Hypothalamus (tissue), 51 donors: ENCODE measurements at places on chromosomes 11 and 22.
A peak's percentile ranks its signal among the peaks of the same experiment; 100 is the strongest.

DNA sequence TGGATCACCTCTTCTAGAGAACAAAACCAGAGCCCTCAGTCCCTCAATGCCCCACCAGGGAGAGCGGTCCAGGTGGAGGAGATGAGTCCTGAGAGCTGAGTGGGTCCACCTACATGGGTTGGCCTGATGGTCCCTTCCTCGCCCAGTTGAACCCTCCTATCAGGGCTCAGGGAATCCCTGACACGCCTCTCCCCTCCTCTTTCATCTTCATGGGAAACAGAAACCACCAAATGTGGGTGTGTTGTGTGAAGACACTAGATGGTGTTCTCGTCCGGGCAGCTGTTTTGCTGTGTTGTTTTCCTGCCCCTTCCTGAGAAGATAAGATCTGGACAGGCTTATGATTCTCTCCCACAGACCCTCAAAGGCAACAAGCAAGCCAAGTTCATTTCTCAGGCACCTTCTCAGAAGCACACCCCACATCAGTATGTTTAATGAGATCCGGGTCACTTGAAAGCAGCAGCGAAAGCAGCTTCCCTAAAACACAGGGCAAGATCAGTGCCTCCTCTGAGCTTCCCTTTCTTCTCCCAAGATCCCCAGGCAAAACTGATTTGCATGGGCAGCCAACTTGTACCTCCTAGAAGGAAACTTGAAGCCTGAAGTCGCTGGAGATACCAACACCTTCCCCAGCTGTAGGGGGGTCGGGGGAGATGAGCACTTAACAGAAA lies 35.3 kb upstream of the POU2AF1 start:
- no peak for DNase-seq

GRCh38 chr11:103794262-103794661 lies 242.2 kb upstream of the DDI1 start:
- no peak for DNase-seq

DNA sequence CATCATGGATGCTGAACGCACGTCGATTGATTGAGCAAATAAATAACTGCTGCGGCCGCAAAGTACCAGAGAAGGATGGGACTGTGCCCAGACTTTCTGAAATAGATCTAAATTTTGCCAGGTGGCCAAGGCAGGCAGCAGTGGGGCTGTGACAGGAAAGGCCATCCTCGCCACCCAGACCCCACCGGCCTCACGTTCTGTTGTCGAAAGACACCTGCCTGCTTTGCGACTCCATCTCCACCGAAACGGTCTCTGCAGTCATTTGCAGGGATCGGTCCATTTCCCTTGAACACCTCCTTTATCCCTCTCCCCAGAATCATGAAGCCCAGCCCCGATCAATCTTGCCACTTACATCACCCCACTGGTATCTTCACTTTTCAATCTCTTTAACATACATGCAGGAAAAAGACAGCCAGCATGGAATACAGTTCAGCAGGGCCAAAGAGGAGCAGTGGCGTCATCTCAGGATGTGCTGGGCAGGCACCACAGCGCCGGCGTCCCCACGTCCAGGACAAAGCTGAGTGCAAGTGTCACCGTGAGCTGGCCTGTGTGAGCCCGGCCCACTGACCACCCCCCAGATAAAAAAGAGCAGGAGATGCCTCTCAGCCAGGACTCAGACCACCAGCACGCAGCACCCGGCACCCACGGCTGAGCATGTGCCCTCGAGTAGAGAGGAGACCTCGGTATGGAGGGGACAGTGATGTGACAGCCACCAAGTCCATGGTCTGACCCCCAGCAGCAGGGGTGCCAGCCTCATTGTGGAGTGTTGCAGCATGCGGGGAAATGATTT lies 610.3 kb downstream of the TBC1D22A start:
- DNase-seq, result no peak

DNA sequence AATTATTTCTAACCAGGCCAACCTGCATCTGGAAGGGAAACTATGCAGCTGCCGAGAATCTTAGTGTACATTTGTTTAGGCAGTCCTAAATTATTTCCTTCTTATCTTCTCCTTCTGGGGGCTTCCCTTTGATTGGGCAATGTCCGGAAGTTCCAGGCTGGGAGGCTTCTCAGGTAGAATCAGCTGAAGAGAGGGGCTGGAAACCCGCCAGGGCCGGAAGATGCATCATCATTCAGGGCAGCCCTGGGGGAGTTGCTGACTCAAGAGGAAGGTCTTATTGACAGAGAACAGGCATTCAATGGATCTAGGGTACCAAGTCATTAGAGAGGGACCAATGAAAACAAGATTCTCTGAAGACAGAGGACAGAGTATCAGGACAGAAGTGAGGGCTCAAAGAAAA lies 150.7 kb downstream of the BLID start:
- no peak for DNase-seq

DNA sequence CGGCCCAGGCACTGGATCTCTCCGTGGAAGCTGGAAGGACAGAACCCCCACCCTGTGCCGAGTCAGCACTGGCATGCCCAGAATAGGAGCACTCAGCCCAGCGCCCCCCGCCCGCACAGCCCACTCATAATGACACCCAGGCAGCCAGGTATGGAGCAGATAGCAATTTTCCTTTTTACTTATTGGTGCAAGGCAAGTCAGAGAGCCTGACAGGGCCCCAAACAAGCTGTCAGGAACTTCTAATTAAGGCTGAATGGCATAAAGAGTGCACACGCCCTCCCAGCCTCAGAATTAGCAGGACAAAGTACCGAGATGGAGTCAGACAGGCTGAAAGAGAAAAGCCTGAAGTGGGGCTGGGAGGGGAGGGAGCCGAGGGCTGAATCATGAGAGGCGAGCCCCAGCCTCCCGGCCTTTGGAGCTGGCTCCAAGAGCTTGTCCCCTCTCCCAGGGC lies 76.9 kb downstream of the DSCAML1 start:
- no peak for DNase-seq

GRCh38 chr22:44661659-44662569 lies 40.1 kb upstream of the PRR5 start:
- DNase-seq, result no peak

DNA sequence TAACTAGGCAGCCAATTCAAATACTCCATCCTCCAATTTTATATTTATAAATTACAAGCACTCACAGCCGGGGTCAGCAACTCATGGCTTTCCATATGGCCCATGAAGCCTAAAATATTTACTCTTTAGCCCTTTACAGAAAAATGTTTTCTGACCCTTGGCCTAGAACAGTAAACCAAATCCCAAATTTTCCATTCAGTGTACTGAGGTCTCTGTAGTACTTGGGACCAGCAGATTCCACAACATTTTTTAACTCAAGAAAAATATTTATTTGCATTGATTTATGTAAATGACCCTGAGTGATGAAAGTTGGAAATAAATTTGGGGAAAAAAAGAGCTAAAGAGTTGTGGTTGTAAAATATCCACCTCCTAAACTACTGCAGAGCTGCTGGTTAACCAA lies 82.6 kb downstream of the SLC1A2 start:
- no peak for DNase-seq

GRCh38 chr22:44245438-44245837 lies 64.7 kb downstream of the PARVG start:
- DNase-seq, result no peak

- DNase-seq, result no peak
These were observed 75.4 kb upstream of the ARHGAP20 start for GRCh38 chr11:110787680-110788079.

DNA sequence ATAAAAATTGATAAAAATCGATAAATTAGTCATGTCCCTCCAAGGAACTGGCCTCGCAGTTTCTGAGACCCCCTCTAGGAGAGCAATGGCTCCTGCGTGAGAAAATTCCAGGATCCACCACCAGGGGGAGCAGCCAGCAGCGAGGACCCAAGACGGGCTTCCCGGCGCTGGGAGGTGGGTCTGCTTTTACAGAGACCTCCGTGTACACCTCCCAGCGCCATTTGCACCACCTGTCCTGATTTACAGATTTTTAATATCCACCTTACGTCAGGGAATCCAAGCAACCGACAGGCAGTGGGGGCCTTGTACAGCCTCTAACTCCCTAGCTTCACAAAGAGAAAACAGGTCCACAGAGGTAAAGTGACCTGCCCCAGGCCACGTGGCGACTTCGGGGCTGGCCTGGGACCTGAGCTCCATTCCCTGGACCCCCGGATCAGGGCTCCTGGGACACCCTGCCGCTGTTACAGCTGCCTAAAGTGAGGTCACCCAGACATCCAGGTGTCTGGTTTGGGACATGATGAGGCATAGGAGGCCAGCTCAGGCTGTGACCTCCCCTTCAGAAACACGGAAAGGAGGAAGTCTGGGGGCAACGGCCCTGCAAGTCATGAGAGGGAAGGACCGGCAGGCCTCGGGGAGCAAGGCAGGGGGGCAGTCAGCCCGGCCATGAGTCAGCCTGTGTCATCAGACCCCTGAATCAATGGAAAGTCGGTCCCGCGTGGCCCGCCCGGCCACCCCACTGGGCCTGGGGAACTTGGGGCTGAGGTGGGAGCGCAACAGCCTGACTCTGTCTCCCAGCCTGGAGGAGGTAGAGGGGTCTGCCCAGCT lies 3.5 kb downstream of the OSM start:
- peak; percentile 67 for DNase-seq

GRCh38 chr11:21556926-21557325 lies 636.0 kb upstream of the ANO5 start:
- DNase-seq, result no peak

DNA sequence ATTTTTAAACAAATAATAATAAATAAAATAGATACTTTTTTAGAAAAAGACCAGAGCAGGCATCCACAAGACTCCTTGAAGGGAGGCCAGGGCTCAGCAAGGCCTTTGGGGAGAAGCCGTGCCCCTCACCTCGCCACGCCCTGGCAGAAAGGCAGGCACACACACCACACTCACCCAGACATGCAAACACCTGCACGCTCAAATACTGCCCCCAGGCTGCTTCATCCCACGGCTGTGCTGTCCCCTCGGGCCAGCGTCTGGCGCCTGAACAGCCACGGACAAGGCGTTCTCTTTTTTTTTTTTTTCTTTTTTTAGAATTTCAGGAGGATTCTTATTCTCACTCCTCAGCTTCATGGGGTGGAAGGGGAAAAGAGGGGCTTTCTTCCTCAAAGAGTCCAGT lies 1.5 kb downstream of the FADS3 start:
- no peak for DNase-seq

- DNase-seq, result no peak
These were observed 6.5 kb downstream of the ASCL2 start for GRCh38 chr11:2263724-2264360.

- DNase-seq, result no peak
These were observed 63.4 kb downstream of the GALNT18 start for GRCh38 chr11:11558396-11558795.

GRCh38 chr11:83881428-83881827 lies 595.3 kb upstream of the CCDC90B start:
- no peak for DNase-seq

- no peak for DNase-seq
These were observed 72.0 kb downstream of the FLI1 start for GRCh38 chr11:128765571-128766549.

DNA sequence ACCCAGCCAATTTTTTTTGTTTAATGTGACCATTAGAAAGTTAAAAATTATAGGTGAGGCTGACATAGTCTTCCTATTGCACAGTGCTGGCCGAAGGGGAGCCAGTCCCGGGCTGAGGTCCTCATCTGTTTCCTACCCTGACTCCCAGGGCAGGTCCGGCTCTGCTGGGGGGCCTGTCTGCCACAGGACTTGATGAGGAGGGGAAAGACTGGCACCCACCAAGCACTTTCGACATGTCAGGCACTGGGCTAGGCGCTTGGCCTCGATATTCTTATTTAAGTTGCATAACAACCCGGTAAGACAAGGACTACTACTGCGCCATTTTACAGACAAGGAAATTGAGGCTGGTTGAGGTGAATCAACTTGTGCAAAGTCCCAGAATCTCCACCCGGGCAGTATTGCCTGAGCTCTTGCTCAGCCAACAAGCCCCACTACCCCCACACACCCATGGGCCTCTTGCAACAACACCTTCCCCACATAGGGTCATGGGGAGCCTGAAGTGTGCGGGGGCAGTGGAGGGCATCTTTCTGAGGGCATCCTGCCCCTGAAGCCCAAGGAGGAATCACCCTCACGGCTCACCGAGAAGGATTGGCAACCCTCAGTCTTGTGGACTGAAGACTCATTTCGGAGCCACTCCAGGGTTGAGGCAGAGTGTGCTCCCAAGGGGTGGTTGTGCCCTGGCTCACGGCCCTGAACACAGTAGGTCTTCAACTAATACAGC lies 62.7 kb upstream of the LINC01488 start:
- DNase-seq, result no peak

GRCh38 chr22:32043391-32043790 lies 330 bp downstream of the SLC5A1 start:
- no peak for DNase-seq

DNA sequence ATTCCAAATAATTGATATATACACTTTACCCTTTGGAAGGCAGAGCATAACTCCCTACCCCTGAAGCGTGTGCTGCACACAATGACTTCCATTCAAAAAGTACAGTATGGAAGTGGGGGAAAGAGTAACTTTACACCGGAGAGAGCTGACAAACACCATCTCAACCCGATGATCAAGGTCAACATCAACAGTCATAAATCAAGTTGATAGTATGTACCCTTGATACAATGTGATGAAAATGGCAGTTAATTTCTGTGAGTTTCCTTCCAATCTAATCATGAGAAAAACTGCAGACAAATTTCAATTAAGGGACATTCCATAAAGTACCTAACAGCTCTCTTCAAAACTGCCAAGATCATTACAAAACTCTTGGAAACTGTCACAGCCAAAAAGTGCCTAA lies 6.0 kb upstream of the DEUP1 start:
- DNase-seq, result no peak

DNA sequence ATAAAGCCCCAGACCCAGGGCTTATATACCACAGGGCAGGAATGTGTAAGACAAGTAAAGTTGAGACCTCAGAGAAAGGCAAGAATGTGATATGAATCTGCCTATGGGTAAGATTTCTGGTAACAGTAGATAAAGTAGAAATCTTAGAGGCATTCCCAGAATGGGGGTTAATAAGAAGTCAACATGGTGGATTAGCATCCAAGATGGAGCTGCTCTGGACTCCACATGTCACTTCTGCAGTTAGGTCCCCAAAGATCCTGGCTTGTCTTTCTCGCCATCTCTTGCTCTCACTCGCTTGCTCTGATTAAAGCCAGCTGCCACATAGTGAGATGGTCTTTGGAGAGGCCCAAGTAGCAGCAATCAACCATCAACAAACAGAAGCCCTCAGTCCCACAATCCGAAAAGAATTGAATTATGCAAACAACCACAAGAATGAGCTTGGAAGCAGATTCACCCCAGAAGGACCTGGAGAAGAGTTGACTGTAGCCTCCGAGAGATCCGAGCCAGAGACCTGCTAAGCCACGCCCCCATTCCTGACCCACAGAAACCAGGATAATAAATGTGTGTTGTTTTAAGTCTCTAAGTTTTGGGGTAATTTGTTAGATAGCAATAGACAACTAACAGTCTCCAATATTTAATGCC lies 5.4 kb upstream of the C11orf86 start:
- no peak for DNase-seq

- no peak for DNase-seq
These were observed 49.8 kb downstream of the MORC2 start for GRCh38 chr22:30918761-30919160.

GRCh38 chr22:50339945-50340879 lies 2.9 kb upstream of the PPP6R2 start:
- DNase-seq, result no peak

GRCh38 chr11:132674151-132674550 lies 858.1 kb downstream of the OPCML start:
- DNase-seq, result no peak
